NCI-H69 (cell line): ENCODE measurements at places on chromosomes 12 and 14.
A peak's percentile ranks its signal among the peaks of the same experiment; 100 is the strongest.

DNA sequence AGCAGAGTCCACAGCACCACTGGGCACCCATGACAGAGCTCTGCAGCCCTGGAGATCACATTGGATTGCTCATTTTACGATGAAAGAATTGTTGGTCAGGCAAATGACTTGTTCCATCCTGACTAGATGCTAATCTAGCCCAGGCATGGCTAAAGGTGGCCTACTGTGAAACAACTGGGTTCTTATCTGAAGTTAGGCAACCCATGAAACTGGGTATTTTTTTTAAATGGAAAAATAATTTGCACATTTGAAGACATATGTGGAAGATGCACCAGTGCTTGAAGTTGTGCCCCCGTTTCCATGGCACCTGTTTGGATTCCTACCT is 8.3 kb downstream of the PYGL start:
- DNase-seq: no peak

DNA sequence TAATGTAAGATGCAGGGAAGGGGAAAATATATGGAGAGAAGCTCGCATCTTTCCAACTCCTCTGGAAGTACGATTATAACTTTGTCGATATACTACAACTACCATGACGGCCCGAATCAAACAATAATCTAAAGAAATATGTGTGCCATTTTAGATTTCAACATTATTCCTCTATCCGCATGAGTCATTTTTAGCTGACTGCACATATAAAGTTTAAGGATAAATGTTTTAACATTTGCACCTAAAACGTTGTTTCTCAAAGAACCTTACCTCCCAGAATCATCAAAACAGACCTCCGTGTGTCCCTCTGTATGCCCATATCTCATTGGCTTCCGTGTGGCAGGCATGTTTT is 482 bp downstream of the WDHD1 start:
- DNase-seq: no peak

DNA sequence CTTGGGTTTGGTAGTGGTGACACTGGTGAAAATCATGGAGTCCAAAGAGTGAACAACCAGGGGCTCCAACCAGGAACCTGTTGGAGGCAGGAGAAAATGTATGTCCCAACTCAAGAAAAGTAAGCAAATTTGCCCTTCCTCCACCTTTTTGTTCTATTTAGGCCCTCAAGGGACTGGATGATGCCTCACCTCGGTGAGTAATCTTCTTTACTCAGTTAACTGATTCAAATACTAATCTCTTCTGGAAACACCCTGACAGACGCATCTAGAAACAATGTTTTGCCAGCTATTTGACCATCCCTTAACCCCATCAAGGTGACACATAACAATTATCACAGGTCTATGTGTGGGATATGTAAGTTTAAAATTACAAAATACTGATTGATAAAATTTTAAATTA is 272.4 kb upstream of the FOXG1 start:
- DNase-seq: peak; percentile 22

- peak; percentile 32 for DNase-seq
Observed at GRCh38 chr12:24045816-24046257, 96.4 kb upstream of the SOX5 start.

DNA sequence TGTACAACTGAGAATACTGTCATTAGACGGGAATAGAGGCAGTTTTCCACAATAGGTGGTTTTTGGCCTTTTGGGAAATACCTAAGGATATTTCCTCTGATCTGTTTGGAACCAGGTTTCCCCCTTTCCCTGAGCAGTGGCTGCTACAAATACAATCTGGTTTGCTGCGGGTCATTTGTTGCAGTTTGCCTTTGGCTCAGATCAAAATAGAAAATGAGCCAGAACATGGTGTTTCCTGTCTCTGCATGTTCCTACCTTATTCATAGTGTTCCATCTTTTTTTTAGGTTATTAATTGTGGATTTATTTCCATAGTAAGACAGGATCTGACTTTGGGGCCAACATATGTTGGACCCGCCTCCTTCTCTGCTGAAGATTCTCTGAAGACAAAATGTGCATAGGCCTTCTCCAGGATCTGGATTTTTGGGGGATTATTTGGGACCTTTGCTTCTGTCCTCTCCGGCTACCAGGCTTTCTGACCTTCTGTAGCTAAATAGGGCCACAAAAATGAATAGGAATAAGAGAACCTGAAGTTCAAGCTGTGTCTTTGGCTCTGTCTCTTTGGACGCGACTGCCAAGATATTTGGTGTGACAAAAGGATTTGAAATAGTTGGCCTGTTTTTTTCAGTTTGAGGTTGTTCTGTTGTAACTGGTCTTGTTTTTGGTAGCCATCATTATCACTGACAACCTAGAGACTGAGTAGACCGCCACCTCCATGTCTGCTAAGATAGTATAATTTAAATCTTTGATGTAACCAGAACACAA is 146.9 kb downstream of the PRKCH start:
- no peak for DNase-seq

- DNase-seq: no peak
Observed at GRCh38 chr14:76715101-76715500, 46.2 kb upstream of the VASH1 start.

- peak; percentile 96 for DNase-seq
Observed at GRCh38 chr12:79961411-79961810, 26.5 kb upstream of the PPP1R12A start.

- no peak for DNase-seq
Observed at GRCh38 chr12:91935296-91935695, 210.3 kb downstream of the BTG1 start.

GRCh38 chr14:96587823-96588385 is 85.7 kb downstream of the PAPOLA start:
- DNase-seq: no peak
